ENCODE measurements at places on chromosomes 6 and 20. TPM values are rescaled to one million over a fixed set of nuclear protein-coding genes. Genes with fewer than 3 reads are reported as not detected.

DNA sequence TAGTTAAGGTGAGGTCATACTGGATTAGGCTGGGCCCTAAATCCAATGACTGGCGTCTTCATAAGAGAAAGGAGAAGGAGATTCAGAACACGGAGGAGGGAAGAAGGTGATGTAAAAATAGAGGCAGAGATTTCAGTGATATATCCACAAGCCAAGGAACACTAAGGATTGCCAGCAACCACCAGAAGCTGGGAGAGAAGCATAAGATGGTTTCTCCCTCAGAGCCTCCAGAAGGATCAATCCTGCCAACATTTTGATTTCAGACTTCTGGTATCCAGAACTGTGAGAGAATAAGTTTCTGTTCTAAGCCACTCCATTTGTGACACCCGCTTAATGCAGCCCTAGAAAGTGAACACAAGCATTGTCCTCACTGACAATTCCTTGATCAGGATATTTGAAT, 33.6 kb upstream of the NRSN1 start:
- no peak overlapping the region for H3K4me3 ChIP-seq
- no peak overlapping the region for H3K27ac ChIP-seq
- H3K4me1 ChIP-seq: no peaks in the 10 kb centered on the region
- no peaks in the 10 kb centered on the region for H3K36me3 ChIP-seq
- DNase-seq: no peak
- H3K27me3 ChIP-seq: no peaks in the 10 kb centered on the region

Gene MCUR1
- total RNA-seq: 11.2 TPM

GRCh38 chr6:7919871-7920270, 9.3 kb upstream of the TXNDC5 start:
- no peak for DNase-seq
- no peak overlapping the region for H3K27ac ChIP-seq
- no peaks in the 10 kb centered on the region for H3K4me1 ChIP-seq

- H3K4me1 ChIP-seq: peaks cover 4% of the 10 kb centered on the region
- H3K27ac ChIP-seq: no peak overlapping the region
- H3K36me3 ChIP-seq: no peaks in the 10 kb centered on the region
- DNase-seq: no peak
- no peak overlapping the region for H3K4me3 ChIP-seq
- peaks cover 12% of the 10 kb centered on the region for H3K27me3 ChIP-seq
Measured at GRCh38 chr6:136959471-136959891, 37.4 kb downstream of the SLC35D3 start.

DNA sequence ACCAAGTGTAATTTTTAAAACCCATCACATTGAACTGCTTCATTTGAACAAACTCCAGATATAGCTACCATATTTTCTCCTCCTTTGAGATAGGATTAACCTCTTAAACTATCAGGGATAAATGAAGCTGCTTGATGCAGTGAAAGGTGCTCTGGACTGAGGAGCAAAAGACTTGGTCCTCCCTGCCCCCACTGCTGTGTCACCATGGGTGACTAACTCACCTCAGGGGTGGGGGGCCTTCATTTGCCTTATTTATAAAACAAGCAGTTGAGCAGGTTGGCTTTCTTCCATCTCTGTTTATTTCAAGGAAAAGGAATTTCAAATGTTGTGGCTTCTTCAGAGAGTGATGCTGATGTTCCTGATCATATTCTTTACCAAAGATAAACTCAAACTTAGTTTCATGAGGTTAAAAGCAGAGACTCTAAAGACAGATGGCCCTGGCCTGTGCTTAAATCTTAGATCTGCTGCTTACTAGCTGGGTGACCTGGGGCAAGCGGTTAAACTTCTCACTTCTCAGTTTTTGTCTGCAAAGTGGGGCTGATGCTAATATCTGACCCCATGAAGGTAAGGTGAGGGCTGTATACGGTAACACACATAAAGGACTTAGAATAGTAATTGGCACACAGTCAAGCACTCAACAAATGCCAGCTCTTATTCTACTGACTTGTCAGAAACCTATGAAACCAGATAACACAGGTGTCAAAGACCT, 50.5 kb downstream of the FHL5 start:
- H3K4me1 ChIP-seq: no peaks in the 10 kb centered on the region

Gene ALDH8A1
- 1.8 TPM for total RNA-seq

DNA sequence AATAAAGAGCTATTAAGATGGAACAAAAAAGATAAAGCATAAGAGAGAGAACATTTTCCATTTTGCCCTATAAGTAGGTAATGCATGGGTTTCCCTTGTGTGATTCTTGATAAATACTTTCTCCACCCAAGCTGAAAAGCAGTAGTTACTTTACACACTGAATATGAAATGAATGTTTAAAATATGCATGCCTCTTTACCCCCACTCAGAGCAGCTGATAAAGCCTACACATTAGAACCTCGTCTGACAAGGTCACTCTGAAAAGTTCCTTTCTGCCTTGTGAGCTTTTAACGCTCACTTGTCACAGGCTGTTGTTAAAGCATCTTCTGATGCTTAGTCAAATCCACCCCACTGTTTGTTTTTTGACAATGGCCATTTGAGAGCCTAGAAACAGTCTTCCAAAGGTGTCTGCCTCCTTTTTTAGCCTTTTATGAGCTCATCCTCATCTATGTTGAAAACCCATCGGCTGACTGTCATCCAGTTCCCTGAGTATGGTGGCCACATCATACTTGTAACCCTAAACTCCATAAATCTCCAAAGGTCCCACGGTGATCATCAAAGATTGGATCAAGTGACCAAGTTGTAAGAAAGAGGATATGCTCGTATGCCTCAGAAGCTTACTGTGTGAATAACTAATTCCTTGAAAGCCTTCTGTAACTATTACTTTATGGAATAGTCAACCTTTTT, 102.8 kb downstream of the ATXN1 start:
- peak overlapping the region; percentile 71 for H3K27ac ChIP-seq
- H3K27me3 ChIP-seq: no peaks in the 10 kb centered on the region
- no peaks in the 10 kb centered on the region for H3K36me3 ChIP-seq
- no peak for DNase-seq

Gene CST5
- not detected for total RNA-seq
